Hematopoietic multipotent progenitor cell treated with erythropoietin and hydrocortisone succinate and interleukin-3 and kit ligand, for 8 days (in vitro differentiated cells): ENCODE measurements at places on chromosomes 11 and 22.

DNA sequence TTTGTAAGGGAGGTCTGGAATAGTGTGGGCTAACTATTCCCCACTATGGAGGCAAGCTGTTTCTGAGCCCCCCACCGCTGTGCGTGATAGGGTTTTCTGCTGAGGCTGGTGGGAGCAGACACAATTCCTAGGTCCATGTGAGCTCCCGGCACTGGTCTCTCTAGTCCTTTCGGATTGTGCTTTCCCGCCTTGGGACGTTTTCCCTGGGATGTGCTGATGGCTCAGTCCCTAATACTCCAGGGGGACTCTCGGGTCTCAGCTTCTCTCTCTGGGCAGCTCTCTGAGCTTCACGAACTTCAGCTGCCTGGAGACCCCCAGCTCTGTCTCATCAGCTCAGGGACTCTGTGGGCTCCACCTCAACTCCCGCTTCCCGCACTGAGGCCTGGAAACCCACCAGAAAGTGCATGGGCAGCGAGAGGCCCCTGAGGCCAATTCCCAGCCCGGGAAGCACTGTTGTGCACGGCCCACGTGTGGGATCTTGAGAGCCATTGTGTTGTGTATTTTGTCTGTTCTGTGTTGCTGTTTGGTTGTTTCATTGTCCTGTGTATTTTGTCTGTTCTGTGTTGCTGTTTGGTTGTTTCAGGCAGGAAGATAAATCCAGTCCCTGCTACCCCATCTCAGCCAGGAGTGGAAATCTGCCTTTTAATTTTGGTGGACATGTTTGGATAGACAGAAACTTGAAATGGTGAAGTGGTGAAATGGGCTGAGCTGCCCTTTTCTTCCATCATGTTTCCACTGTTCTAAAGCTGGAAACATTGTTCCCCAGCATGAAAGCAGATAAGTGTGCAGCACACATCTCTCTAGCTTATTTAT is 12.7 kb upstream of the TNNT3 start:
- no peak for DNase-seq

DNA sequence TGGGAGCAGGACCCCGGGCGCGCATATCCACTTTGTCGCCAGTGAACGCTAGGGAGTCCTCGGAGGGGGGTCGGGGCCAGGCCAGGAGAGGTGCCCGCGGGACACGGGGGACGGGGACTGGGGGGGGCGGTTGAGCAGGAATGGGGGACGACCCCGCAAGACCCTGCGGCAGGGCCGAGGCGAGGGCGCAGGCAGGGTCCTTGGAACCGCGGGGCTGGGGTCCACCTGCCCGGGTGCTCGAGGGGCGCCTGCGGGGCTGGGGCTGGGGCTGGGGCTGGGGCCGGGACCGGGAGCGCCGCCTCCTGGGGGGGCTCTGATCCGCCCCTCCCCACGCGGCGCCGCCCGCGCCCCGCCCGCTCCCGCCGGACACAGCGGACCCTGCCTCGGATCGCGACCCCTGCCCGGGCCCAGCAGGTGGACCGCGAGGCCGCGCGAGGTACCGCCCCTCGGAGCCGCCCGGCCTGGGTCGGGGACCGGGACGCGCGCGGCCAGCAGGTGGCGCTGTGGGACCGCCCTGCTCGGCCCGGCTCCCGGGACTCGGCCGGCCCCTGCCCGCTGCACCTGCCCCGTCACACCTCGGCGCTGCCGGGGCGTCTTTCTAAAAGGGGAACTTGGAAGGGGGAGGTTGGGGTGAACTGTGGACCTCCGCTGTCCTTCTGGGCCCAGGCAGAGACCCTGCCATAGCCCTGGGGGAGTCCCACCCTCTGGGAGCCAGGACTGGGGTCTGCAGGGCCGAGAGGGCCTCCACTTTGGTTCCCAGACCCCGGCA is 11.0 kb downstream of the CRELD2 start:
- DNase-seq, result peak; percentile 38

- DNase-seq, result no peak
Observed at GRCh38 chr11:30435488-30435887, 112.6 kb downstream of the ARL14EP start.

DNA sequence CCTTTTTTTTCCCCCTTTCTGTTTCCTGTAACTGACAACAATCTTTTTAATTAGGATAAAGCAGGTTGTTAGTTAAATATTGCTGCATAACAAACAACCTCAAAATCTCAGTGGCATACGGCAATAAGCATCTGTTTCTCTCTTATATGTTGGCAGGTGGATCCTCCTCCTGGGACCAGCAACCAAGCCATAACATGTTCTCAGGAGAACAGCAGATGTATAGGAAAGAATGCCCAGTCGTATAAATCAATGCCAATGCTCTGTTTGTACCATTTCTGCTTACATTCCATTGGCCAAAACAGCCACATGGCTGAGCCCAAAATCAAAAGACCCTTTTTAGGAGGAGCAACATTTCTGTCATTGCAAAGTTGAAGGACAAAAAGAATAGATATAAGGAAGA is 445.7 kb downstream of the AASDHPPT start:
- no peak for DNase-seq

DNA sequence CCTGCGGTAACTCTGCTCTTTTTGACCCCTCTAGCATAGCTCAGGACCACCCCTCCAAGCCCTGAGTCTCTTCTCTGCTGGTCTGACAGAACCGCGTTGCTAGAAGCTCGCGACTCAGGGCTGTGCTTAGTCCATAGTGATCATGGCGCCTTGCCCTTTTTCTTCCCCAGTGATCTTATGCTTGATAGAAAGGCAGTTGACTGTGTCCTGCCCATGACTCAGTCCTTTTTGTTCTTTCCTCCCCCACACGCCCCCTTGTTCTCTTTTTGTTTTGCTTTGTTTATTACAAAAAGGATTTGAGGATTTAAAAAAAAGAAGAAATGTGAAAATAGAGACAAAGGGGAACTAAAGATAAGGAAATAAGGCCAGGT is 17.5 kb downstream of the IL17RA start:
- DNase-seq, result peak; percentile 6

DNA sequence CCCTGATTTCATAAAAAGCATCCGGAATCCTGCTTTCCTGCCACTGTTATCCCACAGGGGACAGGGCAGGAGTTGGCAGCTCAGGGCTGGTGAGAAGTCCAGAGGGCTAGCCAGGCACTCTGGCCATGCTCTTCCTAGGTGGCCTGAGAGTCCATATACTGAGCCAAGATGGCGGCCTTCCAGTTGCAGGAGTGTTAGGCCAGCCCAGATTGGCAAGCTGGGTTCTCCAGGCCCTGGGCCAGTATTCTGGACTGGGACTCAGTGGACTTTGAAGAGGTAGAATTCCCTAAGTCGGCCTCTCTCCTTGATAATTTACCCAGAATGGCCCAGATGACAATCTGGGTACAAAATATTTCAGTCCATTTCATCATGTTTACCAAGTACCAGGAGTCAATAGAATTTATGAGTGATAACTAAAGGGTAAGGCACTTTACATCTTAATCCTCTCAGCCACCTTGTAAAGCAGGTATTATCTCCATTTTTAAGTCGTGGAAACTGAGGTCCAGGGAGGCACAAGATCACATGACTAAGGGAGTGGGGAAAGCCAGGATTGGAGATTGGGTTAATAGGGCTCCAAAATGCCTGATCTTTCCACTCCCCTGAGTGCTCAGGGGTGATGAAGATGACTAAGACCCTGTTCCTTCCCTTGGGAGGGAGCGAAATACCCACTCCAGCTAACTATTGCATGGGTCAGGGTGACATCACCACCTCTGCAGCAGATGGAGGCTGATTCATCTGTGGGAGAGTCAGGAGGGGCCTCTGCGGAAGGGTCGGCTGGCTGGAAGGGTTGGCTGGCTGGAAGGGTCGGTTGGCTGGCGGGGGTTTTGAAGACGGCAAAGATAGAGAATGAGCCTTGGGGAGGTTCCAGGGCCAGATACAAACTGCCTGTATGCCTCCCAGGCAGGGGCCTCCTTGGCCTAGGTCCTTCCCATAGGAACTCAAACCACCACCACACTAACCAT is 1.2 kb upstream of the MICALL1 start:
- no peak for DNase-seq

- DNase-seq, result peak; percentile 41
Observed at GRCh38 chr22:17106785-17107546, 14.2 kb downstream of the TMEM121B start.

DNA sequence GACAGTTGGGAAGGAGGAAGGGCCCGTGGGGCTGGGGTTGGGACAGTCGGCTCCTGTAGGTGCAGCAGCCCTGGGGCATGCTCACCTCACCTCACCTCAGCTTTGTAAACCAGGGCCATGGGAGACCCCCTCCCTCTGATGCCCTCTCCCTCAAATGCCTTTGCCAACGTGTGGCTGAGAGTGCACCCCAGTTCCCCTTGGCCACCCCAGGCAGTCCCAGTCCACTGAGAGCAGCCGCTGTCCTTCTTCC is 4.2 kb upstream of the NEAT1 start:
- no peak for DNase-seq

DNA sequence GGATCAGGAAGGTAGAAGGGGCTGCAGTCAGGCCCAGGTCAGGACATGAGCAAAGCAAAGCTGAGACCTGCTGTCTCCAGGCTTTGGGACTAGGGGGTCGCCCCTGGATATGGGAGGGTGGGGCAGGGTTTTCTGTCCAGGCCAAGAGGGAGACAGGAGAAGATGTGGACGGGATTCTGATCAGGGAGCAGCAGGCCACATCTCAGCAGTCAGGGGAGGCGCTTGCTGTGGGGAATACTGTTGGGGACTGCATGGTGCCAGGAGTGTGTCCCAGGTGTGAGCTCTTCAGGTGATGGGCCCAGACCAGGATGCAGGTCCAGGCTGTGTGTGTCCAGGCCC is 29.3 kb downstream of the IGLL5 start:
- no peak for DNase-seq

DNA sequence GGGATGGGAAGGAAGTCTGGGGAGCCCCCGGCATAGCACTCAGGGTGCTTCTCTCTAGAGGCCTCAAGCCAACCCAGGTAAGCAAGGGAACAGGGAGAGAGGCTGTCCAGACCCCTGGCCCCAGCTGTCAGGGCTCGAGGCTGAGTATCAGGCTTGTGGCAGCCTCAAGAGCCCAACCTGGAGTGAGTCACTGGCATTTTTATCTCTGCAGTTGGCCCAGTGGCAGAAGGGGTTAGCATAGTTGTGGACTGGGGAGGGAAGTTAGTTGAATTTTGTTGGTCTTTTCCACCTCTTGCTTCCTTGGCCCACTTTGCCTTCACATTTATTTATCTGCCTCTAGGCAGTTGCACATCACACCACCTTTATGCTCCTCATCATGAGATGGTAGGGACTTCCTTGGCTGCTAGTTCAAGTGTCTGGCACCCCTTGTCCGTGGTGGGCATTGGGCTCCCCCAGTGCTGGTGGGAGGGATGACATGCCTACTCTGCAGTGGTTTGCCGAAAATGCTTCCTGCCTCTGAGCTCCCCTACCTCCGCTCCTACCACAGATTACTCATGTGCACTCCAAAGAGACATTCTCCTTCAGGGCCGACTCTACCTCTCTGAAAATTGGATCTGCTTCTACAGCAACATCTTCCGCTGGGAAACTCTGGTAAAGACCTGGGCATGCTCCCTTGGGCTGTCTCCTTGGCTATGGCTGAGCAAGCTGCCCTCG is 60.1 kb downstream of the SCN3B start:
- DNase-seq, result no peak

GRCh38 chr11:9569588-9570164 is 3.8 kb upstream of the WEE1 start:
- DNase-seq, result no peak

GRCh38 chr11:70525466-70525865 is 127.1 kb downstream of the CTTN start:
- DNase-seq, result no peak
